Activated naive CD8-positive, alpha-beta T cell treated with anti-CD3 and anti-CD28 coated beads, Interleukin-2, amount 10 ng/mL, durations not matched to agents 7 days and 5 days (primary cell): ENCODE measurements at places on chromosomes 7 and 10. TPM values are rescaled to one million over a fixed set of nuclear protein-coding genes. Genes with fewer than 3 reads are reported as not detected.

The PLEKHS1 gene
- total RNA-seq: not detected

The PNLIPRP1 gene
- not detected for total RNA-seq

The UTF1 gene
- total RNA-seq: not detected

The SPDYE6 gene
- total RNA-seq: not detected

The CC2D2B gene
- not detected for total RNA-seq

The AKR1D1 gene
- total RNA-seq: not detected

The MRLN gene
- not detected for total RNA-seq

The CYCS gene
- total RNA-seq: 85.6 TPM

The NUTM2E gene
- 0.37 TPM for total RNA-seq

GRCh38 chr10:70343312-70343711 is 39.1 kb downstream of the LRRC20 start:
- no peak for DNase-seq

GRCh38 chr10:110069502-110069982 is 61.8 kb downstream of the ADD3 start:
- DNase-seq: no peak

DNA sequence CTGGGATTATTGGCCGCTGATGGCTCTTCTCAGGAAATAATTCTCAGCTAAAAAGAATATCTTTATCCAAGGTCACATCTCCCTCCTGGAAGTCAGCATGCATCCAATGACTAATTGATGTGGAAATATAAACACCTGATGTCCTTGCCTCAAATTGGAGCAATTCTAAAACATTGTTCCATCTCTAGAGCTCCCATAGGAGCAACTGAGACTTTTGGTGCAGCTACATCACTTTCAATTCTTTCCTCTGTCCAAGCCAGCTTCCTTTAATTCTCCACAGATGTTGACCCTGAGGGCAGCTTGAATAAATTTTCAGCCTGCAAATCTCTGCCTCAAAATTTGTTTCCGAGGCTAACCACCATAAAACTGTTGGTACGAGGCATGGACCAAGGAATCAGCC is 43.9 kb upstream of the KCND2 start:
- DNase-seq: no peak

DNA sequence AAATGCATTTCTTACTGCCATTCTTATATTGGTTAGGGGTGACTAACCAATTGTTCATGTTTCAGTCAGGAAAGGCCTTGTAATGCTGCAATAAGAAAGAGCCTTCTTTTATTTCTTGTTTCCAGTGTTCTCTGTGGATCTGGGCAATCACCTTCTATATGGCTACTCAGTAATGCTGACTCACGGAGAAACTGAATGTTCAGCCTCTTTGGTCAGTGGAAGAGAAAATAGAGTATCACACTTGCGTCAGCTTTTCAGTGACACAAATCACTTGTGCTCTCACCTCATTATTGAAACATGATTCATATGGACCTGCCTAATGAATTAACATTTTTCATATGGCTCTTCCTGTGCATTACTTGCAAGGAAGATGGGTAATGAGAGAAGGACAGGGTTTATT is 243.9 kb upstream of the POT1 start:
- DNase-seq: no peak

GRCh38 chr10:113666682-113667252 is 2.9 kb upstream of the NRAP start:
- peak; percentile 38 for DNase-seq

- no peak for DNase-seq
These were observed 2.4 kb downstream of the RASGEF1A start for GRCh38 chr10:43264344-43264964.

GRCh38 chr10:97427571-97428179 is 1.7 kb downstream of the PGAM1 start:
- no peak for DNase-seq

GRCh38 chr7:125382401-125382800 is 452.8 kb upstream of the POT1 start:
- no peak for DNase-seq

- DNase-seq: no peak
These were observed 16.7 kb downstream of the CAMK2B start for GRCh38 chr7:44308596-44309270.

DNA sequence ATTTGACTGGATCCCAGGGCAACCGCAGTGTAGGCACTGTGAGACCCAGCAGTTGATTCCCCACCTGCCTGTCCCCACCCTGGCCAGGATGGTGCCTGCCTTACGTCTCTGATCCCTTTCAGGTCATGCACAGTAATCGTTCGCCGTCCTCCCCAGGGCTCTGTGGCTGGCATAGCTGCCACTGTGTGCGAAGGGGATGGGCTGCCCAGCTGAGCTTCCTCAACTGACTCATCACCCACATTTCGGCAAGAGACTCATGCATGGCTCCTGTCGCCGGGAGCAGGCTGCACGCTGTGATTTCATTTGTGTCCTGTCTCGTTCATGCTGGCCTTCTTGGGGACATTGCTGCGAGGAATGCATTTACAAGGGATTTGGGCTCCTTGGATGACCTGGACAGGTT is 252.4 kb downstream of the KLF6 start:
- no peak for DNase-seq

- no peak for DNase-seq
These were observed 7.2 kb downstream of the SFMBT2 start for GRCh38 chr10:7403620-7404019.

GRCh38 chr7:8260871-8261694 is 884 bp downstream of the ICA1 start:
- peak; percentile 39 for DNase-seq

- no peak for DNase-seq
These were observed 228.5 kb downstream of the PAXIP1 start for GRCh38 chr7:154774303-154774969.

- no peak for DNase-seq
These were observed 249.3 kb upstream of the TCERG1L start for GRCh38 chr10:131560706-131561355.

- DNase-seq: peak; percentile 77
These were observed 7.5 kb upstream of the RBP3 start for GRCh38 chr10:47340608-47341170.

GRCh38 chr7:105990141-105990540 is 27.1 kb downstream of the CDHR3 start:
- no peak for DNase-seq

DNA sequence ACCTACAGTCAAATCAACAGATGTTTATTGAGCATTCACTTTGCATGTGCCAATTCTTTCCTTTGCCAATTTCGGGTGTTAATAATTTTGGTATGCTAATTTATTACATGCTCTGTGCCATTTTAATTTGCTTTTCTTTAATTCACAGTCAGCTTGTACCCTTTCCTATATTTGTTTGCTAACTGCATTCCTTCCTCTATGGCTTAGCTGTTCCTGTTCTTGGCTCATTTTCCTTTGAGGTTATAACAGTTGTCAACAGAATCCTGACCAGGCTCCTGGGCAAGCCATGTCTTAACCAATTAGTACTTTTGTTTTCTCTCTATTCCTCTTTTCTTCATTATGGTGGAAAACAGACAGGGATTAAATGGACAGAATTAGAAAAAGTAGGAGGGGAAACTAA is 73.6 kb upstream of the RPA3 start:
- DNase-seq: no peak
